Heart left ventricle (tissue), 16 donors: ENCODE measurements at places on chromosomes 16 and 17.

- no peak for DNase-seq
These were observed 15.3 kb upstream of the SMG1 start for GRCh38 chr16:18941471-18941870.

- no peak for DNase-seq
These were observed 624.5 kb downstream of the TOX3 start for GRCh38 chr16:51922476-51922875.

- no peak for DNase-seq
These were observed 23.2 kb downstream of the COTL1 start for GRCh38 chr16:84594725-84595038.

DNA sequence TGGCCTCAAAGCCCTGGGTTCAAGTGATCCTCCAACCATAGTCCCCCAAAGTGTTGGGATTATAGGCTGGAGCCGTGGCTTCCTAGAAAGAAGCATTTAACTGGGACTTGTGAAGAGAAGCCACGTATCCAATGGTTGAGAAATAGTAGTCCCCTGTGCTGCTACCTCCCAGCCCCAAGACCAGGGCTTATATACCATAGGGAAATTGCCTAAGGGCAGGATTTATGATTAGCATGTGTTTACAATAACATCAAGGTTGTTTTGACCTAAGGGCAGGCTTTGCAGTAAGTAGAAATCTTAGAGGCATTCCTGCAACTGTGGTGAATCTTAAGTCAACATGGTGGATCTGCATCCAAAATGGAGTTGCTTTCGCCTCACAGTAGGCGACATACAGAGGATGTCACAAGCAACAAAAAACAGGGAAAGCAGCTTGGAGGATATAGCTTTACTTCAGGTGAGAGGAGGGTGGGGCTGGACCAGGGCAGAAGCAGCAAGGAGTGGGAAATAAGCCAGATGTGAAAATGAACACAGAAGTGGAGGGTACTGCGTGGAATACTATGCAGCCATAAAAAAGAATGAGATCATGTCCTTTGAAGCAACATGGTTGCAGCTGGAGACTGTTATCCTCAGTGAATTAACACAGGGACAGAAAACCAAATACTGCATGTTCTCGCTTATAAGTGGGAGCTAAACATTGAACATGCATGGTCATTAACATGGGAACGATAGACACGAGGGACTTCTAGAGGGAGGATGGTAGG is 18.7 kb upstream of the NSMCE1 start:
- DNase-seq: no peak

GRCh38 chr17:15782866-15783265 is 50.8 kb downstream of the TBC1D26 start:
- peak; percentile 73 for DNase-seq

- DNase-seq: peak; percentile 51
These were observed 7.5 kb downstream of the EPOP start for GRCh38 chr17:38667099-38667786.

DNA sequence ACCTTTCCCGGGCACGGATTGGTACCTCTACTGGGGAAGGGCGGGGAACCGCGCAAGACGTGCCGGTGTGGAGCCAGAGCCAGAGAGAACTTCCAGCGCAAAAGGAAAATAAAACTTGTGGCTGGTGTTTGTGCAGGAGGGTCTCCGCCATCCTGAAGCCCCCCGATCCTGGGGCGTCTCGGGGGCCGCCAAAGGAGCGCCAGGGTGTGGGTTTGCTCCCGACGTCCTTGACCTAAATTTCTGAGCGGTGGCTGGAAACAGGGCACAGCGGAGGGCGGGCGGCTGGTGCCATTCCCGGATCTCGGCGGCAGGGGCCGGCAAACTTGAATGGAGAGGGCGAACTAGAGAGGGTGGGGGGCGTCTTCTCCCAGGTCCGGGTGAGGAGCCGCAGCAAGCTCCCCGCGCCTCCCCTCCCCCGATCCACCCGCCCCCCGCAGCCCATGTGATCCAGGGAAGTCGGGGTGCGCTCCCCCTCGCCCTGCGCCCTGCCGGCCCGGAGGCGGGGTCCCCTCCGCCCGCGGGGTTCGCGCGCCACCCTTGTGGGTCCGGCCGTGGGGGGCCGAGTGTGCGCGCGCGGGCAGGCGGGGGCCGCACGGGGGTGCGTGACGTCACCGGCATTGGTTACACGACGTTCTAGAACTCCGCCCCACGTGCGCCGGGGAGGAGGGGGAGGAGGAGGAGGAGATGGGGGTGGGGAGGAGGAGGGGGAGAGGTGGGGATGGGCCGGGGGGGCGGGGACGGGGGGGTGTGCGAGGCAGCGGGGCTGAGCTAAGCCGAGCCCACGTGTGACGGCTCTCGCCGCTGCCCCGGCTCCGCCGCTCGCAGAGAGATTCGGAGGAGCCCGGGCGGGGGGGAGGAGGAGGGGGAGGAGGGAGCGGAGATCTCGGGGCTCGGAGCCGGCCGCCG is at the start of gene MSI2:
Gene MSI2 (plus strand): TSS at position 748 of the 906 bp plus-strand sequence. CDS start 220 bp downstream, outside the sequence.
- peak; percentile 97 for DNase-seq

GRCh38 chr17:74015990-74016389 is 187.5 kb upstream of the RPL38 start:
- DNase-seq: no peak

DNA sequence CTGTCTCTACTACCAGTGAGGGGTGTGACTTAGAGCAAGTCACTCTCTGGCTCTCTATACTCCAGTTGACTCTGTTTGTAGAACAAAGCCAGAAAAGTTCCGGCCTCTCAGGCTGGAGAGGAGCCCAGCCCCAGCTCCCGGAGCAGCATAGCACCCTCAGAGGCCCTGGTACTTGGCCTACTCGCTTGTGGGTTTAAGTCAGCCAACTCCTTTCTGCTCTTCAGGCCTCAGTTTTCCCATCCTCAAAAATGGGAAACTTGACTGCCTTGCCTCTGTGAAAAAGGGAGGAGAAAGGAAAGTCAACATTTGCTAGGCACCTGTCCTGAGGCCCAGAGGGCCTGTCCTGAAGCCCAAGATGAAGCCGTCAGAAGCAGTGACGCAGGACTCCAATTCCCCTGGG is 1.1 kb downstream of the CHST6 start:
- no peak for DNase-seq

DNA sequence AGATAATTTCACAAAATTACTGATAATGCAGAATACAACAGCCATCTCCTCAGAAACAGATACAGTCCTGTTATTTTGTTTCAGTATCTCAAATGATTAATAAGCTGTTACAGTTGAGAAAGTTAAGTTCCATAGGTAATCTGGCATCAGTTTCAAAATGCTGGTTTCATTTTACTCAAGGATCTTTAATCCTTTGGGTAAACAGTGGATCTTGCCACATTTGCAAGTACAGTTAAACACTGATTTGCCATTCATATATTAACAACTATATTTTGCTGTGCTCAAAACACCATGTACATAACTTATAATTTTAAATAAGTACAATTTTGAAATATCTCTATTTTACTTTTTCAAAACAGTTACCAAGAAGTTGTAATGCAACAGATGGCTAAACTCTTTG is 31.2 kb downstream of the RPGRIP1L start:
- no peak for DNase-seq

DNA sequence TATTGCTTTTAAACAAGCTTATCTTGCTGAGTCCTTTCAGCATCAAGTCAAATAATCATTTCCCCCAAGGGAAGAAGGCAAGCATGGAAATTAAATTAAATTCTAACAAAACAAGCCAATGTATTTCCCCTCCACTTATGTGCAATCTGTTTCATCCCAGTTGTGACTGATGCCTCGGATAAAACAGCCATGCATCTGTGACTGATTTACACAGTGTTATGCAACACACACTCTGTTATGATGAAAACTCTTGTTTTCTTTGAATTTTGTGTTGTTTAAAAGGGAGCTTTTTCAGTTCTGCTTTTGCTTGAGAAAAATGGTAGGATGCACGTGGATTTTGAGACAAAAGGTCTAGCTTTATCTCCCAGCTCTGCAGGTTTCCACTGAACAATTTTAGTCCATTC is 32.6 kb downstream of the TMEM100 start:
- DNase-seq: no peak
